T-cell (primary cell): ENCODE measurements at places on chromosomes 7 and 10. TPM values are rescaled to one million over a fixed set of nuclear protein-coding genes. Genes with fewer than 3 reads are reported as not detected.

Gene PTER
- total RNA-seq: 13.7 TPM

Gene AKR1E2
- 3.7 TPM for total RNA-seq

Gene PDAP1
- 67.4 TPM for total RNA-seq

Gene DKK1
- 0.76 TPM for total RNA-seq

Gene OR2A25
- total RNA-seq: not detected

Gene FZD8
- 1.6 TPM for total RNA-seq

Gene DAGLB
- 35.6 TPM for total RNA-seq

Gene SFXN4
- 12.5 TPM for total RNA-seq

Gene PAX4
- not detected for total RNA-seq

Gene SLC39A12
- not detected for total RNA-seq

Gene OR6B1
- not detected for total RNA-seq

Gene HOXA10
- total RNA-seq: not detected

Gene NEBL
- total RNA-seq: 0.62 TPM

Gene NKX2-3
- not detected for total RNA-seq

Gene PAPSS2
- not detected for total RNA-seq

Gene UBN2
- total RNA-seq: 17.1 TPM
